ENCODE measurements at places on chromosomes 5 and 9.

DNA sequence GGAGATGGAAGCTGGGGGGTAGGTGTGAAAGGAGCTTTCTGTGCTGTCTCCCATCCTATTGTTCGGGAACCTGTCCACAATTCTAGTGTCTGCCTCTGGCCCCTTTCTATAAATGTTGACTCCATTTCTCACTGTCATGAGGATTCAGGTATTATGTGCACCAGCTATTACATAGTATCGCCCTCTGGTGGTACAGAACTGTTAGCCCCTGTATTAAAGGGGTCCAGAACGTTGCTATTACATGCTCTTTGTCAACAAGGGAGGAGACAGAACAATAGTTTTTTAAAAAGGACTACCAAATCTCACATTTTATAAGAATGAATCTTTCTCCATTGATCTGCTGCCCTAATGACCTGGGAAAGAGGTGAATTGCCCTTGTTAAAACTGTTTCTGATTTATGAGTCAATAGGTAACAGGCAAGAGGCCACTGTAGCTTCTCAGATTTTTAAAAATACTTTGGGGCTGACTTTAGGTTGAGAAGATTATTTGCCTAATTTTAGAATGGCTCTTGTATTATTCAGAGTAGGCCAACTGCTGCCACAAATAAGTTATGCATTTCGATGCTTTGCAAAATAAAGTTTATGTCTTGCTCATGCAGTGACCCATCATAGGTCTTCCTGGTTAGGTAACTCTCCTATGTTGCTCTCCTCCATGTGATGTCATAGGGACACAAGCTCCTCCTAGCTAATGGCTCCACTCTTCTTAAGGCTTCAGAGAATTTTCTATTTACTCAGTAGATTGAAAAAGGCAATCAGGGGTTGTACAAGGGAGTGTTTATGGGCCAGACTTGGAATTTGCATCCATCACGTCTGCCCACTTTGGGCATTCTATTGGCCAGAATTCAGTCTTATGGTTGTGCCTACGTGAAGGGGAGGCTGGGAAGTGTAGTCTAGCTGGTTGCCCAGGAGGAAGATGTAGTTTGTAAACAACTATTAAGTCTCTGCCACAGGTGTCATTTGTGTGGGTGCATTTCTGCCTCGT is 20.8 kb downstream of the DCANP1 start:
- peak; percentile 52 for DNase-seq

DNA sequence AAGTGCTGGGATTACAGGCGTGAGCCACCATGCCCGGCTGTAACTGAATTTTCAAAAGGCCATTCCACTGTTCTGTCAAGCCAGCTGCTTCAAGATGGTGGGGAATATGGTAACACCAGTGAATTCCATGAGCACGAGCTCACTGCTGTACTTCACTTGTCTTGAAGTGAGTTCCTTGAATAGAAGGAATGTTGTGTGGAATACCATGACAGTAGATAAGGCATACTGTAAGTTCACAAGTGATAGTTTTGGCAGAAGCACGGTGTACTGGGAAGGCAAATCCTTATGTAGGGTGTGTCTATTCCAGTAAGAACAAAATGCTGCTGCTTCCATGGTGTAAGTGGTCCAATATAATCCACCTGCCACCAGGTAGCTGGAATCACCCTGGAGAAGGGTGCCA is 6.6 kb upstream of the PRXL2C start:
- DNase-seq, result no peak

DNA sequence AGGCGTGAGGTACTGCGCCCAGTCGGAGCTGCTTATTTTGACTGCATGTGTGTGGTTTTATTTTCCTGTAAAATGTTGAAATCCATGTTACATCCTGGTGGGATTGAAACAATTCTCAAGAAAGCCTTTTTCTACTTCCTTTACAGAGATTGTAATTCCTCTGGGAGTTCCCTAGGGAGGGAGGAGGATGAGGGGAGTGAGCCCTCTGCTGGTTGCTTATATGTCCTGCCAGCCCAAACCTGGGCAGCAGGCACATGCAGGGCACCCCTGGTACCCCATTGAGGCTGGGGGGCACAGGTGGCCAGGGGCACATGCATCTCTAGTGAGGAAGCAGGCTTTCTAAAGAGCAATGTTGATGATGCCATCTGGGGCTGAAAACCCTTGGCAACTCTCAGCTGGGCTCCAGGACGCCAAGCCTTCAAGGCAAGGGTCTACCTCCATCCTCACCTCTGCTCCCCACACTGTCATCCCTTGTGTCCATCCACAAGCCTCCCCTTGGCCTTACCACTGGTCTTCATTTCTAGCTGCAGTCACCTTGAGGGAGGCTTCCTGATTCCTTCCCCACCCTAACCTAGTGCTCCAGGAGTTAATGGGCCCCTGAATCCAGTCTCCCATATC is 84.7 kb upstream of the TNFSF8 start:
- DNase-seq, result peak; percentile 65

- no peak for DNase-seq
Observed at GRCh38 chr5:11329679-11330078, 568.6 kb upstream of the DAP start.

GRCh38 chr5:122153774-122154173 is 24.4 kb downstream of the ZNF474 start:
- DNase-seq, result peak; percentile 22

Measured in WERI-Rb-1 (cell line).